ENCODE measurements at places on chromosomes 1 and 21. TPM values are rescaled to one million over a fixed set of nuclear protein-coding genes. Genes with fewer than 3 reads are reported as not detected.

UQCRHL gene
- total RNA-seq, result 1.7 TPM

RGS1 gene
- 9.9 TPM for total RNA-seq

ADORA3 gene
- total RNA-seq, result 0.41 TPM

HAO2 gene
- not detected for total RNA-seq

FAM110D gene
- total RNA-seq, result not detected

HLX gene
- total RNA-seq, result 0.20 TPM

CORT gene
- not detected for total RNA-seq

MPL gene
- not detected for total RNA-seq

DNA sequence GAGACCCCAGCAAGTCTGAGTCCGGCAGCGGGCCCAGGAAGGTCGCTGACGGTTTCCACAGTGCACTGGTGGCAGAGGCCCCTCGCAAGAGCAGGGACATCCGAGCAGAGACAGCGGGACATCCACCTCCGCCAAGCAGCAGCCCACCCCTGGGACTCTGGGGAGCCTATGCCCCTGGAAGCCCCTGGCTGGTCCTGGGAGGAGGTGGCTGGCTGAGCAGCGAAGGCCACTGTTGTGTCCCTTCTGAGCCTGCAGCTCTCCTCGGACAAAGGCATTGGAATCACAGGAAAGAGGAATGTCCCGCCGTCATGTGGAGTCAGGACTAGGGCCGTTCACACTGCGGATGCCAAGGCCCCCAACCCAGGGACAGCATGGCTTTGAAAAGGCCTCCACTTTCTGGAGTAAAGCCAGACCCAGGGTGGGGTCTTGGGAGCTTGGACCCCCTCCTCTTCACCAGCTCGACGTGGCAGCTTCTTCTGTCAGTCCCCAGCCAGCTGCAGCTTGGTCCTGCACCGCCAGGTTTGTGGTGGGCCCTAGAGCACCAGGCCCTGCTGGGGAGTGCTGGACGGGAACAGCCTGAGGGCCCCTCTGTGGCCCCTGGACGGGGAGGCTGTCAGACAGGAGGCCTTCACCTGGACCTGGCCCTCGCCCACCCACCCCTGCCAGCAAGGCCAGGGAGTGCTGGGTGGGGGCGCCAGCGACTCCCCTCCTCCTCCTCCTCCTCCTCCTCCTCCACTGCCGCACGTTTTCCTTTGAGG is 1.4 kb downstream of the MEGF6 start:
- DNase-seq, result no peak
- no peak overlapping the region for H3K27ac ChIP-seq
- peaks cover 15% of the 10 kb centered on the region for H3K4me1 ChIP-seq
- peaks cover 5% of the 10 kb centered on the region for H3K27me3 ChIP-seq
- no peak overlapping the region for H3K4me3 ChIP-seq

- no peaks in the 10 kb centered on the region for H3K27me3 ChIP-seq
- H3K27ac ChIP-seq, result no peak overlapping the region
- H3K4me3 ChIP-seq, result no peak overlapping the region
- no peaks in the 10 kb centered on the region for H3K36me3 ChIP-seq
- H3K4me1 ChIP-seq, result peaks cover 42% of the 10 kb centered on the region
Measured at GRCh38 chr1:33094971-33095604, 14.1 kb downstream of the AZIN2 start.

GRCh38 chr1:23371987-23372880 is 2.6 kb upstream of the ZNF436 start:
- no peaks in the 10 kb centered on the region for H3K27me3 ChIP-seq
- H3K4me1 ChIP-seq, result peaks cover 17% of the 10 kb centered on the region
- H3K36me3 ChIP-seq, result no peaks in the 10 kb centered on the region
- H3K4me3 ChIP-seq, result no peak overlapping the region
- DNase-seq, result no peak
- H3K27ac ChIP-seq, result no peak overlapping the region

GRCh38 chr1:203453016-203453415 is 22.6 kb upstream of the PRELP start:
- H3K4me3 ChIP-seq, result no peak overlapping the region
- no peak for DNase-seq
- H3K27ac ChIP-seq, result no peak overlapping the region
- H3K27me3 ChIP-seq, result peaks cover 6% of the 10 kb centered on the region

DNA sequence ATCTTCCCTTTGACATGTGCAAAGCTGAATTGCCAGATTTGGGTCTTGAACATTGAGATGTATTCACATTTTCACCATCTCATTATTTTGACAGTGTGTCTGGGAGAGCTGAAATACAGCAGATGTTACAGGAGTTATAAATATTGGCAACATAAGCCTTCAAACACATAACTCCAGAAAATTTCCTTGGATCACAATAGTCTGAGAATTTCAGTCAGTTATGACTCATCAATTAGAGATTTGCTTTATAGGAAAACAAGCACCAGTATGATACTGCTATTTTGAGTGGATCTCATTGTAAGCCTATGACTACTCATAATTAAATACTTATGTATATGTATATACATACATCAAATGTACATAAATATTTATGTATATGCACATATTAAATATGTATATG is 1171.8 kb downstream of the AMY1C start:
- H3K27ac ChIP-seq, result no peak overlapping the region

- H3K4me1 ChIP-seq, result peaks cover 8% of the 10 kb centered on the region
- no peaks in the 10 kb centered on the region for H3K27me3 ChIP-seq
- H3K36me3 ChIP-seq, result no peaks in the 10 kb centered on the region
- peak; percentile 3 for DNase-seq
- H3K4me3 ChIP-seq, result no peak overlapping the region
Measured at GRCh38 chr1:1162597-1163537, 10.8 kb upstream of the TTLL10 start.

- H3K4me1 ChIP-seq, result no peaks in the 10 kb centered on the region
- DNase-seq, result no peak
- no peaks in the 10 kb centered on the region for H3K36me3 ChIP-seq
- no peak overlapping the region for H3K4me3 ChIP-seq
- H3K27ac ChIP-seq, result no peak overlapping the region
- no peaks in the 10 kb centered on the region for H3K27me3 ChIP-seq
Measured at GRCh38 chr1:7388141-7388487, 383.0 kb upstream of the VAMP3 start.

DNA sequence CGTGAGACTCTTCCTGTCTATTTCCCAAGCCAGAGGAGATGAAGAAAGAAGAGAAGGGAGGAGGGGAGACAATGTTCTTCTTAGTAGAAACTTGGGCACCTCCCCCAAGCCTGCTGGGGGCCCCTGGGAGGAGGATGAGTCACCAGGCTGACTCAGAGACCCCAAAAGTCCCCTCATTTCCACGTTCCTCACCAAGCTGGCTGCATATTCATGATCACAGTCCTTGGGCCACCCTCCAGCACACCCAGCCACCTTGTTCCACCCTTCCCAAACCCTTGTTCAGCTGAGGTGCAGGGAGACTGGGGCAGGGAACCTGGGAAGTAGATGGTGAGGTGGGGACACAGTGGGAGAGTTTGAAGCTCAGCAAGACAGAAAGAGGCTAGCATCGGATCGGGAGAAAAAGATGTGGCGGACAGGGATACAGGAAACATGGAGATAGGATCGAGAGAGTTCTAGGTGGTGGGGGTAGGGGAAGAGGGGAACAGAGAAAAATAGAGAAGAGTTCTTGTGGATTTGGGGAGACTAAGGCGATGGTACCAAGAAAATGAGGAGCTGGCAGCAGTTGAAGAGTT is 712 bp downstream of the RAB13 start:
- H3K27me3 ChIP-seq, result no peaks in the 10 kb centered on the region
- H3K4me1 ChIP-seq, result peaks cover 10% of the 10 kb centered on the region
- no peaks in the 10 kb centered on the region for H3K36me3 ChIP-seq
- no peak for DNase-seq
- no peak overlapping the region for H3K27ac ChIP-seq

DNA sequence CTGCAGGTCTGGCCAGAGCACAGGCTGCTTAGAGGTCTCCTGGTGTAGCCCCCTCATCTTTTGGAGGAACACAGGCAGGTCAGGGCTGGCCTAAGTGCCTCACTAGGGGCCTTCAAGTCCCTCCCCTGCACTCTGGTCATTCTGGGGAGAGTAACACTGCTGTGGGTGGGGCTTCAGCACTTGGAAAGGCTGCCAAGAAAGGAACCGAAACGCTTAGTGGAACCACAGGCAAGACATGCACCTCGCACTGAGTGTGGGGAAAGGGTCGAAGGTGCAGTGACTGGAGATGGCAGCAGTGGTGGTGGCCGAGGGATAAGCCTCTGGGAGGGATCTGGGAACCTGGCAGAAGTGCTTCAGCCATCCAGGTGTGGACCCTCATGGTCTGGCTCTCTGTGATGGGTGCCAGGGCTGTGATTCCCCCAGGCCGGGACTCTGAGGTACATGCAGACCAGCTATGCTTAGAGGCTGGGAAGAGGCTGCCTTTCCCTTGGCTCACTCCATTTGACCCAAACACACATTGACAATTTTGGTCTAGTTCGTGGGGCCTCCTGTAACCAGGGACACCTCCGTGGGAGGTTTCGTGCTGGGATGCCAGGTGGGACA is 182.9 kb upstream of the CSF3R start:
- DNase-seq, result no peak
- H3K4me1 ChIP-seq, result no peaks in the 10 kb centered on the region
- H3K27ac ChIP-seq, result no peak overlapping the region
- H3K27me3 ChIP-seq, result no peaks in the 10 kb centered on the region
- H3K36me3 ChIP-seq, result no peaks in the 10 kb centered on the region

- H3K27ac ChIP-seq, result no peak overlapping the region
- no peak overlapping the region for H3K4me3 ChIP-seq
- DNase-seq, result no peak
- no peaks in the 10 kb centered on the region for H3K27me3 ChIP-seq
- no peaks in the 10 kb centered on the region for H3K36me3 ChIP-seq
Measured at GRCh38 chr1:33659641-33660040, 187.2 kb downstream of the ZSCAN20 start.

DNA sequence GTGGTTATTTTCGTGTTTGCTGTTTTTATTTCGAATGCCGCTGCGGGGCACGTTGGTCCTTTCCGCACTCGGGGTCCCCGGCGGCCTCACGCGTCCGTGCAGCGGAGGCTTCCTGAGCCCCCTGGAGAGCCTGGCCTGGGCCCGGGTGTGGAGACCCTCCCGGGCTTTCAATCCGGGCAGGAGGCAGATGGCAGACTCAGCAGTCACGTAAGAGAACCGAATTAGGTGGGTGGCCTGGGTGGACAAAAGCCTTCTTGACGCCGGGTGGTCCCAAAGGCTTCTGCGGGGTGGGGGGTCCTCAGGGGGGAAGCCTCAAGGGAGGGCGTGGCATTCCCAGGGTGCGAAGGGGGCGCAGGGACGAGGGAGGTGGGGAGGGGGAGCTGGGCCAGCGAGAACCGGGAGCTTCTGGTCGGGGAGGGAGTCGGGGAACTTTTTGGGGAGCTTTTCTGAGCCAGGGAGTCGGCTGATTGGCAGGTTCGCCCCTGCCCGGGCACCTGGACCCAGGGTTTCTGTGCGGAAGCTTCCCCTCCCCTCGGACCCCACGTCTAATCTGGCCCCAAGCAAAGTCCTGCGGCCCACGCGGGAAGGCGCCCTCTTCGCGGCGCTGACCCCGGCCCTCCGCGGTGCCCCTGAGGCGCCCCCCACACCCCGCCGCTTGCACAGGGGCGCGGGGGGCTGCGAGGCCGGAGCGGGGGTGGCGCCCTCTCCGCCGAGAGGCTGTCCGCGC is 1.3 kb upstream of the HES4 start:
- H3K27me3 ChIP-seq, result peaks cover 47% of the 10 kb centered on the region
- no peak overlapping the region for H3K27ac ChIP-seq
- peaks cover 32% of the 10 kb centered on the region for H3K4me1 ChIP-seq
- H3K4me3 ChIP-seq, result peak overlapping the region; percentile 44

DNA sequence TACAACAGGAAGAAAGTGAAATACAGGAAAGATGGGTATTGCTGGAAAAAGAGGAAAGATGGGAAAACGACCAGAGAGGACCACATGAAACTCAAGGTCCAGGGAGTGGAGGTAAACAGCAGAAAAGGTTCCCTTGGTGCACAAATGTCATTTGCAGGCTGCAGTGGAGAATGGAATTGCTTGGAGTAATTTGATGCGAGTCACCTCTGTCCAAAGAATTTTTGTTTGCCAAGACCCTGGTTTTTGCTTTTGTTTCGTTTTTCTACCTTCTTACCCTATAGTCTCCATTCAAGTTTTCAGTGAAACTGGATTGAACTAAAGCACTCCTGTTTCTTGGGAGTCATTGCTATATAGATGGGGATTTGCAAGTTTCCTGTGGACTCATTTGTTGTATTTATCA is 464.3 kb downstream of the CAMTA1 start:
- H3K27ac ChIP-seq, result no peak overlapping the region
- H3K4me3 ChIP-seq, result no peak overlapping the region
- H3K36me3 ChIP-seq, result no peaks in the 10 kb centered on the region
- H3K27me3 ChIP-seq, result no peaks in the 10 kb centered on the region
- no peaks in the 10 kb centered on the region for H3K4me1 ChIP-seq
- no peak for DNase-seq

GRCh38 chr1:11541956-11542355 is 63.0 kb downstream of the DISP3 start:
- no peak for DNase-seq
- no peaks in the 10 kb centered on the region for H3K36me3 ChIP-seq
- no peaks in the 10 kb centered on the region for H3K4me1 ChIP-seq

Data from CD4-positive, alpha-beta memory T cell (primary cell).